ENCODE measurements at places on chromosomes 2 and 18.
A peak's percentile ranks its signal among the peaks of the same experiment; 100 is the strongest.

DNA sequence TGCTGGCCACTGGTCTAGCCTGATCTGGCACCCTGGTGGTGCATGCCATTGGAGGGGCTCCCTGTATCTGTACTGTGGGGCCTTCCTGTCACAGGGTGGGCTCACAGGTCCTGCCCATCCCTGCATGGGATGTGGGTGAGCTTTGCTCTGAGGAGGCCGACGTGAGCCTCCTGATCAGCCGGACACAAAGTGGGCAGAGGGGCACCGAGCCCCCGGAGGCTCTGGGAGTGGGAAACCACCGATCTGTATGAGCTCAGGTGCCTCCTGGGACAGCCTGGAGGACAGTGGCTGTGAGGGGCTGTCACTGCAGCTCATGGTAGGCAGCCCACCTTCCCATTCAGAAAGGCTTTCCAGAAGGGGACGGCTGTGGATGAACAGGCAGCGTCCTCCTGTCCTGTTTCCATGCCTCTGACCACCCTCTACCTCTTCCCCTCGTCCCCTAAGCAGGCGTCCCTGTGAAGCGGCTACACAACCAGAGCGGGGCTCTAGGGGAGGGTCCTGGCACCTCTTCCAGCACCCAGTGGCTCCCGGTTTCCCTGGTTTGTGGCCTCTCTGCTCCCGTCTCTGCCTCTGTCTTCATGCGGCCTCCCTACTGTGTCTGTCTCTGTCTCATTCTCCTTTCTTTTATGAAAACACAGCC lies 112.5 kb upstream of the OTOS start:
- no peak for DNase-seq

- DNase-seq = no peak
Measured at GRCh38 chr2:12032398-12032797, 286.0 kb downstream of the LPIN1 start.

DNA sequence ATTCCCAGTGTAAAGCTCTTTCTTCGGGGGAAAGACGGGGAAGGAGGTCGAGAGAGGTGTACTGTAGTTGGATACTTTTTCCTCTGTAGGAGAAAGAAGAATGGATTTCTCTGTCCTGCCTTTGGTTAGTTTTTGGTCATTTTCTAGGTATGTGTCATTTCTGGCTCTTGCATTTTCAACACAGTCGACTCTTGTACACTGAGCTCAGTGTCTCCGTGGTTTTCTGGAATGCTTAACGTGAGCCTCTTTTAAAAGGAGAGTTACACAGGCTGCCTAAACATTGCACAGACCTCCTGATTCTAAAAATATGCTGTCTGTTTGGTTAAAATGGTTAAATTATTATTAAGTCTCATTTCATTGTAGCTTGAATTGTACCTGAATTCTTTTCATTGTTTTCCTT lies 21.8 kb upstream of the GLS start:
- DNase-seq = no peak

- DNase-seq = no peak
Measured at GRCh38 chr2:101367508-101367907, 19.8 kb downstream of the CREG2 start.

- DNase-seq = no peak
Measured at GRCh38 chr2:119106301-119106897, 52.2 kb downstream of the C1QL2 start.

GRCh38 chr2:54673501-54673998 lies 49.9 kb upstream of the EML6 start:
- peak; percentile 38 for DNase-seq

- no peak for DNase-seq
Measured at GRCh38 chr2:240573071-240573515, 4.8 kb downstream of the RNPEPL1 start.

DNA sequence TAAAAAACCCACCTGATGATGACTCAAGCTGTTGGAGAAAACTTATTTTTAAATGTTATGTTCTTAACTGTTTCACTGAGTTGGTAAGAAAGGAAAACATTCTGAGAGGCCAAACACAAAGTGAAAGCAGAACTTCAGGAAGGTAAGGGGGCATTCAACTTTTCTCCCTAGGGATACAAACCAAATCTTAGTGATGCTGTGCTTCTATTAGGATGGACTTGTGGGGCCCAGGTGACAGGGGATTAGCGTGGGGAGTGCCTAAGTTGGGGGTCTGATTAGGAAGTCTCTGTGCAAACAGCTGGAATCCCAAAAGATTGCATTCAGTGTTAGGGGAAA lies 18.5 kb downstream of the PDCL3 start:
- no peak for DNase-seq

- no peak for DNase-seq
Measured at GRCh38 chr18:79501006-79501405, 105.3 kb downstream of the NFATC1 start.

- DNase-seq = no peak
Measured at GRCh38 chr2:131588152-131588873, 60.6 kb downstream of the CCDC74A start.

DNA sequence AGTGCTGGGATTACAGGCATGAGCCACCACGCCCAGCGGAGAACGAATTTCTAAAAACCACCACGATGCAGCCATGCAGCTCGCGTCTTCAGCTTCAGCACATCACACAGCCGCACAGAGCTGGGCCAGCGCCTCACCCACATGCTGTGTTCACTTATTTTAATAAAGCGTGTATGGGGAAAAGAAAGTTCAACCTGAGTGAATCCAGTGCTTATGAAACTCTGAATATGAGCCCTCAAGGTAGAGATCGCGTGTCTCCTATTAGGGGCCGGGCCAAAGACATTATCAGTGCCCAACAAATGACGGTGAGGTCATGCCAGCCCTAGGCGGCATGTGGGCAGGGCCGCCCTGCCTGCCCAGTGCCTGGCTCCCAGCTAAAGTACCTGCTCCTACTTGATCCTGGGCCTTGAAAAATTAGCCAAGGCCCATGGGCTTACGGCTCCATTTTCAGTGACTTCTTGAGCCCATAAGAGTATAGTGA lies 44.3 kb downstream of the SPRED2 start:
- DNase-seq = no peak

- no peak for DNase-seq
Measured at GRCh38 chr2:85419009-85419675, 628 bp downstream of the SH2D6 start.

DNA sequence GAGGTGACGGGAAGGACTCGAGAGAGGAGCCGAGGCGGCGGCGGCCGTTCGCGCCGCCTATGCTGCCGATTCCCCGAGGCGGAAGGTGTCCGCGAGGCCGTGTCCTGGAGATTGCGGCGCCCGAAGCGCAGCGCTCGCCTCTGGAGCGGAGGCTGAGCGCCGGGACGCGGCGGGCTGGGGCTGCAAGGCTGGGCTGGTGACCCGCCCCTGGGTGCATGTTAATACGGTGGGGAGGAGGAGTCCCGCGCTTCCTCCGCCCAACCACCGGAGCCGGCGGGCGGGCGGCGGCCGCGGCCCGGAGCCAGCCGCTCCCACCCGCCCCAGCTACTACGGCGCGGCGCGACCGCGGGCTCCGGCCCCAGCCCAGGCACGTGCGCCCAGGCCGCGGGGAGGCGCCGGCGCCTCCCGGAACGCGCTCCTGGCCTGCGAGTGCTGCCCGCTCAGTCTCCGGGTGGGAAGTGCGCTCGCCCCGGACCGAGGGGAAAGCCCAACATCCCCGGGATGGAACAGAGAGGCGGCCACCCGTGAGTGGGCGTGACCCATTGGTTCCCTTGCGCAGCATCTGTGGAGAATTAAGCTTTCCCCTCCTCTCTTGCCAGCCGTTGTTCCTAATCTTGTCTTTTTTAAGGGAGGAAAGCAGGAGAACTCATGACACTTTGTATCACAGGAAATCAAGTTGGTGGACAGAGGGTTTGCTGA lies at the start of gene DLGAP1:
TSS of gene DLGAP1 (minus strand) at position 195 of the 699 bp plus-strand sequence.
- DNase-seq = no peak

GRCh38 chr2:206105541-206105940 lies 19.6 kb upstream of the INO80D start:
- no peak for DNase-seq

DNA sequence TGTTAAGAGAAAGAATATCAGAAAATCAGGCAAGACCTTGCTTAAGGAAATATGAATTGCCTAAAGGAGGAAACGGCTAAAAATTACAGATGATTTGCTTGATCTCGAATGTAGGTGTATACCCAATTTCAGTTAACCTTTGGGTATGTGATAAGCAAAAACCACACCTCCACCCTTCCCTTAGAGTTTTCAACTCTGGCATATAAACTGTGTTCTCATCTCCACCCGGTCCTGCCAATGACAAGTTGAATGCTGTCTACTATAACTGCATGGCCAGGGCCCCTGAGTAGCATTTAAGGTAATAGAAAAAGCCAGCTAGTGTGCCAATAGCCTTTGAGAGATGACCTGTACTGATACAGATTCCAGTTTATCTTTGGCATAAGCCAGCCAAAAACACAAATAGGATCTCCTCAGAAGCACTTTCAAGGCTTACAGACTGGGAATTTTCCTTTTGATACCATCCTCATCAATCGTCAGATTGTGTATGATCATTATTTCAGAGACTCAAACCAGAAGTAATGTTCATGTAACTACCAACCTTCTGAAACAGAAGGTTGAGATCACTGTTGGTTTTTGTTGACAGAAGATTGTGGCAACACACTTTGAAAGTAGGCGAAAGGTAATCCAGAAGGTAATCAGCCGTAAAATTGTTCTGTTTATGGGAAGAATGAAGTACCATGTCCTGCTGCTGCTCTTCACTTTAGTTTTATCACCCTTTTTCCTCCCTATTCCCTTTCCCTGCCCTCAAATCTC lies 163.1 kb downstream of the GFPT1 start:
- no peak for DNase-seq

DNA sequence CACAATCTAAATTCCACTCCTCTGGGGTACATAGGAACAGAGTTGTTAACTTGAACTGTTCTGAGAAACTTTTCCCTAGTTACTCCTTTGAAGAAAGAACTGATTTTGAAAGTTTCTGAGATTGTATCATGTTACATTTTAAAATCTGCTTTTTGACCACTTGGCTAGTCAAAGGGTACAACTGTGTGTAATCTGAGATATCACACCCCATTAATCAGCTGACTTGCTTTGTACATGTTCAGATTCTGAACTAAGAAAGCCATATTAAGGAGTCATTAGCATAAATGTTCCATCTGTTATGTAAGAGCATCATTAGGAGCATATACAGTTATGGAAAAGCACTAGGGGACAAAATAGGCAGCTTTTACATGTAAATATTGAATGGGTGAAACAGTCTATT lies 3.8 kb upstream of the WDR35 start:
- no peak for DNase-seq

GRCh38 chr2:7611750-7612149 lies 694.5 kb downstream of the RNF144A start:
- no peak for DNase-seq

GRCh38 chr2:76569819-76570218 lies 859.1 kb upstream of the GCFC2 start:
- DNase-seq = no peak

DNA sequence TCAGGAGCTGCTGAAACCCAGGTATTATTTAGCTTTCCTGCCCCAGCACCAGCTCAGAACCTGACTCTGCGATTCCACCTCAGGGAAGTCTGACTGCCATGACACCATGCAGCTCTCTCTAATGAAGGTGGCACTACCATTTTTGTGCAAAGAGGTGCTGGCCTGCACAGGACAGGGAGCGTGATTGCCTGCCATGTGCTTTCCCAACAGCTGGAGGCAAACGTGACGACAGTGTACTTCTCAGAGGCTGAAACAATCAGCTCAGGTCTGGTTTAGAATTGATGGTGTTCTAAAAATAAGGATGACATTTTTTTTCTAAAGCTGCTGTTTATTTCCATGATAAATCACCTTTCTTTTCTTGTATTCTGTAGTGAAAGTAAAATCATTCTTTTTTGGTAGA lies 75.2 kb upstream of the TTC39C start:
- no peak for DNase-seq

DNA sequence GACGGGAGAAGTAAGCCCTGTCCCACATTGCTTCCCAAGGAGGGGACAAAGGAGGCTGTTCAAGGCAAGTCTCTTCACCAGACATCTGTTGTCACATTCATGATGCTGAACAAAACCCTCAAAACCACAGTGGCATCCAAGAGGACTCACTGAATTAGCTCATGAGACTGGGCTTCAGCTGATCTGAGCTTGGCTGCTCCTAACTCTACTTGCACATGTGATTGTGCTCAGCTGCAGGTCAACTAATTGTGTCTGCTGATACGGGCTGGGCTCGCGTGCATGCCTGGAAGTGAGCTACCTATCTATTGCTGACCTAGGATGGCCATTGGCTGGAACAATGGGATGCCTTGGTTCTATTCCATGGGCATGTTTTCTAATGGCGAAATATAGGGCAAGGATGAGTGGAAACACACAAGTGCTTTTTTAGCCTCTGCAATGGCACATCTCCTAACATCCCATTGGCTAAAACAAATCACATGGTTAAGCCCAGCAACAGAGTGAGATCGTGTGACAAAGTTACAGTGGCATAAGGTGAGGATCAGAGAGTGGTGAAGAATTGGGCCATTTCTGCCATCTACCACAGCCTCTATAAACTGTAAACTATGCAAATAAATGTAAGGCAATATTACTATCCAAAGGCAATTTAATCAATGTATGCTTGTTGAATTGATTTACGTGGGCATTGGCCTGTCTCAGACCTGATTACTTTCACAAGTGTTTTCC lies 52.9 kb upstream of the CAPN13 start:
- no peak for DNase-seq

DNA sequence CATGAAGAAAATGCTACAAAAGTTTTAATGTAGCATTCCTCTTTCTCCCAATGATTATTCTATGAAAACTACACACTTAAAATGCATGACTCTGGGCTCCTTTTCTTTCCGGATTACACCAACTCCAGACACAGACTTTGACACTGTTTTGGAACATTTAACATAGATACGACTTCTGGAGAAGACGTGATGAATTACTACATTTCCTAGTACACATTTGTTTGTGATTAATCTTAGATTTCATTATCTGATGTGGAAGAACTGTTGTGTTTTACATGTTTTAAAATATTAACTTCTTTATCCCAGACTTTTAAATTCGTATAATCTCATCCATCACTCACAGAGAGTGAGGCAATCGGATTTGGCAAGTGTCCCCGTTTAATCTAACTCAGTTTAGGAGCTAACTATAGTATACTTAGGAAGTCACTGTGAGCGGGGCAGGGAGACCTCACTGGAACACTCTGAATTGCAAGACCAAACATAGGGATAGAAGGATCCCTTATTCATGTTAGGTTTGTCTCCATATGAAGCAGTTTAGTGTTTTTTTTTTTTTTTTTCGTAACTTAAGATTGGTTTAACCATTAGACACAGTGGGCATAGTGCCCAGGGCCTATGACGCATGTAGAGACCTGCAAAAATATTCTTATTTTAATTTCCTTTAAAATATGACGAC lies 66.7 kb downstream of the PDE1A start:
- no peak for DNase-seq

DNA sequence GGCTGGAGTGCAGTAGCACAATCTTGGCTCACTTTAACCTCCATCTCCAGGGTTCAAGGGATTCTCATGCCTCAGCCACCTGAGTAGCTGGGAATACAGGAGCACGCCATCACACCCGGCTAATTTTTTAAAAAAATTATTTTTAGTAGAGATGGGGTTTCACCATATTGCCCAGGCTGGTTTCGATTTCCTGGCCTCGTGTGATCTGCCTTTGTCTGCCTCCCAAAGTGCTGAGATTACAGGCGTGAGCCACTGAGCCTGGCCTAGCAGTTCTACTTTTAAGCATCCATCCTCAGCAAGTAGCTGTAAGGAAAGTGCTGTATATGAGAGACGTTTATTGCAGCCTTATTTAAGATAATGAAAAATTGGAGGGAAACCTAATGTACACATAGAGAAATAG lies 79.7 kb downstream of the ZDBF2 start:
- DNase-seq = no peak

- no peak for DNase-seq
Measured at GRCh38 chr2:16546128-16546754, 119.4 kb downstream of the CYRIA start.

Data from stimulated activated CD8-positive, alpha-beta memory T cell treated with anti-CD3 and anti-CD28 coated beads, Interleukin-7, amount 100 ng/mL, for 48 hours (primary cell).